ENCODE measurements at places on chromosomes 2 and 18. TPM values are rescaled to one million over a fixed set of nuclear protein-coding genes. Genes with fewer than 3 reads are reported as not detected.
A peak's percentile ranks its signal among the peaks of the same experiment; 100 is the strongest.

GRCh38 chr18:36501100-36501499, 203.6 kb downstream of the FHOD3 start:
- no peaks in the 10 kb centered on the region for H3K4me1 ChIP-seq
- no peaks in the 10 kb centered on the region for H3K27me3 ChIP-seq

DNA sequence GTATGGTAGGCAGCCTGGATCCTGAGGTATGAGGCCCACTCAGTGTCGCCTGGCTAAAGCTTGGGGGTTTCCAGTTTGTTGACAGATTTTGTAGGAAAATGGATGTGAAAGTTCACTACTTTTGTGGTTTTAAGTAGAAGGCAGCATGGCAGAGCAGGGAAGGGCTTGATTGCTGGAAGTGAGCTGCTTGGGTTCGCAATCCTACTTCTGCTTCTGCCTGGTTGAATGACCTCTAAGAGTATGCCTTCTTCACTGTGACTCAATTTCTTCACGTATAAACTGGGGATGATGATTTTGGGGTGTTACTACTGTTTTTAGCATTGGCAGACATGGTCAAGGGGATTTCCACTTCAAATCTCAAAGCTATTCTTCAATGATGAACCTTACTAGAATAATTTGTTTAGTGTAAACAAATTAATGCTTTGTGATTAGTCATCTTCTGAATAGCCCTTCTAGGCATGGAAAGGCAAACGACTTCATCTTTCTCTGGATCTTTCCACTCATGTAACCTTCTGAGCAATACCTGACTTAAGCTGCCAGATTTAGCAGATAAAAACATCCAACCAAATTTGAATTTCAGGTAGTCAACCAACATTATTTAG, 13.2 kb downstream of the BMP10 start:
- H3K4me1 ChIP-seq, result peaks cover 7% of the 10 kb centered on the region
- no peak for DNase-seq
- H3K36me3 ChIP-seq, result no peaks in the 10 kb centered on the region
- H3K27me3 ChIP-seq, result no peaks in the 10 kb centered on the region

DNA sequence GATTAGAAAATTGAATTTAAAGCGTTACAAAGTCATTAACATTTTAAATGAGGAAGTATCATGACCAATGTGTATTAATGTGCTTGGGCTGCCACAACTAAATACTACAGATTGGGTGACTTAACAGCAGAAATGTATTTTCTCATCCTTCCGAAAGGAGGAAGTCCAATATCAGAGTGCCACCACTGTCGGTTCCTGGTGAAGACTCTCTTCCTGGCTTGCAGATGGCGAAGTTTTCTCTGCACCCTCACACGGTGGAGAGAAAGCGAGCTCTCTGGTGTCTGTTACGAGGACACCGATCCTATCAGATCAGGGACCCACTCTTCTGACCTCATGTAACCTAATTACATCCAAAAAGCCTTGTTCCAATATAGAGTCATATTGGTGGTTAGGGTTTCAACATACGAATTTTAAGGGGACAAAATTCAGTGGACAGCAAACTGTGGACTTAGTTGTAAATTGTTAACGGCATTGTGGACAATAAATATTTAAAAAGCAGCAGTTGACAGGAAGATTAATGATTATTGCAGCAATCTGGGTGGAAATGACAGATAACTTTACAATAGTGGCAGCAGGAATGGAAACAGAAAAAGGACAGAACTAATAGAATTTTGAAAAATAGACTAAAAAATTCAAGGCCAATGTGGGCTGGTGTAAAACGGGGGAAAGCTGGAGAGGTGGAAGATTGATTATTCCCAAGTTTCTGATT, 35.1 kb upstream of the CYRIA start:
- no peaks in the 10 kb centered on the region for H3K27me3 ChIP-seq
- H3K27ac ChIP-seq, result no peak overlapping the region
- no peak for DNase-seq
- H3K36me3 ChIP-seq, result no peaks in the 10 kb centered on the region

ACTG2 gene
- total RNA-seq, result 37.9 TPM

- no peaks in the 10 kb centered on the region for H3K27me3 ChIP-seq
- H3K4me3 ChIP-seq, result no peak overlapping the region
- DNase-seq, result no peak
- peaks cover 7% of the 10 kb centered on the region for H3K4me1 ChIP-seq
- no peaks in the 10 kb centered on the region for H3K36me3 ChIP-seq
Measured at GRCh38 chr2:121489284-121489683, 41.4 kb upstream of the RNU4ATAC start.

CTNNA2 gene
- total RNA-seq, result not detected

MYCN gene
- total RNA-seq, result 0.49 TPM

PTPN4 gene
- 45.4 TPM for total RNA-seq

MPV17 gene
- 80.4 TPM for total RNA-seq

- H3K36me3 ChIP-seq, result no peaks in the 10 kb centered on the region
- no peaks in the 10 kb centered on the region for H3K4me1 ChIP-seq
- no peak for DNase-seq
- H3K27ac ChIP-seq, result no peak overlapping the region
- H3K4me3 ChIP-seq, result no peak overlapping the region
- H3K27me3 ChIP-seq, result no peaks in the 10 kb centered on the region
Measured at GRCh38 chr2:4947911-4948310, 744.3 kb upstream of the SOX11 start.

DNA sequence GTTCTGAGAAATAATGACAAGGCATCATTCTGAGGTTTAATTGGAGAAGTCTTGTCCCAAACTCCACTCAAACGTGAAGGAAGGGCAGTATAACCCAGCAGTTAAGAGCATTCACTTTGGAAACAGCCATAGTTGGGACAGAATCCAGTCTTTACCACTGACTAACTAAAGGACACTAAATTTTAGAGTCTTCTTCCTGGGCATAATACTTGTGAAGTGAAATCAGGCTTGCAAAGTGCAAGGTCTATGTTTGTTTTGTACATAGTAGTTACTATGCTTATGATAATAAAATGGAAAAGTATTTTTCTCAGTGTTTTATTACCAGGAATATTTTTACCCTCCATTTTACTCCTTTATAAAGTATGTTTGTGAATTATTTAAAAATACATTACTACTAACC, 748.2 kb upstream of the ID2 start:
- DNase-seq, result no peak
- no peaks in the 10 kb centered on the region for H3K36me3 ChIP-seq
- no peak overlapping the region for H3K27ac ChIP-seq

GRCh38 chr2:20314562-20315501, 35.8 kb downstream of the PUM2 start:
- no peak for DNase-seq
- H3K4me1 ChIP-seq, result no peaks in the 10 kb centered on the region
- no peak overlapping the region for H3K4me3 ChIP-seq

DNA sequence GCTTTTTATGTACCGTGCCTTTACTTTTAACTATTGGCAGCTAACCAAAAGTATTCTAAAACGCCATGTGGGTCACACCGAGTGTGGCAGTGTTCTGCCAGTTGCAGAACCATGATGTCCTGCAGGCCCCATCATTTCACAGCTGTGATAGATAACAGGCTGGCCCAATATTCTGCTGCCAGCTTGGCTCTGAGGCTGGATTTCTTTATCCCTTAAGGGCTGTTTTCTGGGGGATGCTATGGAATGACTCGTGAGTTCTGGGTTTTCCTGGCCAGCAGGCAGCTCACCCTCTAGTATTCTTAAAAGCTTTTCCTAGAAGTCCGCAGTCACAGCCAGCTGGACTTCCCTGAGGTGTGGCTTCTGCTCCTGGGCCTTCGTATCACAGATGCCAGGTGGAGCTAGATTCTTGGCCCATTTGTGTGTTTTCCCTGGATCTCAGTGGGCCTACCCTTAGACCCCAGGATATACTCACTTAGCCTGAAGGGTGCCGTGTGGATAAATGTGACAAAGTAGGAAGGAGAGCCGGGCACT, 41.0 kb downstream of the FHOD3 start:
- H3K36me3 ChIP-seq, result no peaks in the 10 kb centered on the region
- H3K27me3 ChIP-seq, result no peaks in the 10 kb centered on the region
- H3K4me1 ChIP-seq, result no peaks in the 10 kb centered on the region
- no peak overlapping the region for H3K4me3 ChIP-seq
- DNase-seq, result no peak
- H3K27ac ChIP-seq, result no peak overlapping the region

TPGS2 gene
- 57.6 TPM for total RNA-seq

DNA sequence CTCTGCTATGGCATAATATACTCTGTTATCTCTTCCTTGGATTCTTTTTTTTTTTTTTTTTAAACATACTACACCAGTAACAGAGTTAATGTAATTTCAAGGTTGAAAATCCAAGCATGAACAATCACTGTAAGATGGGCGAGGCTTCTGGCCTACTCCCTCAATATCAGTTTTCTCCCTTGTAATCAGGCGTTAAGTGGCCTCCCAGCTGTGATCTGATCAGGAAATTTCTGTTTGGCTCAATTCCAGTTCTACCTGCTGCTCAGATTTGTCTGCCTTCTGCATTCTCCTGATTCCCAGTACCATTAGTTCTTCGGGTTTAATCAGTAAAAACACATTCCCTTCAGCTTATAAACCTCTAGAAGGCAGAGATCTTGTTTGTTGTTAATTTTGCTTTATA, 18.6 kb downstream of the PRKD3 start:
- no peak for DNase-seq
- H3K27me3 ChIP-seq, result no peaks in the 10 kb centered on the region
- H3K27ac ChIP-seq, result no peak overlapping the region
- no peak overlapping the region for H3K4me3 ChIP-seq

DNA sequence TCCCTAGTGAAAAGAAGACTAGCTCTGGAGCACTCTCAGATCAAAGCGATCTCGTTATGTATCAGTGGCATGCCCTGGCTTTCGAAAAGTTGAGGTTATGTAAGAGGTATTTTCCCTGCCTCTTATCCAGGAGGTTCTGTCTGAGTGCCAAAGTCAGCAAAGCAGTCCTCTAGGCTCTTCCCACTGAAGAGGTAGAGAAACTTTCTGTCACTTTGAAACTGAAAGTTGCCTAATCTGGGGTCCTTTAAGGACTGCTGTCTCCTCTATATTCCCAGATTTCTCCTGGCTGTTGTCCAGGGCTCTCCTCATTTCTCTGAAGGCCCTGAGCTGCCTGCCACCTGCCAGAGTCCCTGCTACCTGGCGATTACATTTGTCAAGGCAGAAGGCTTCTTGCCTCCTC, 96.3 kb downstream of the B3GNT2 start:
- H3K27me3 ChIP-seq, result no peaks in the 10 kb centered on the region
- no peaks in the 10 kb centered on the region for H3K36me3 ChIP-seq
- DNase-seq, result no peak
- peaks cover 28% of the 10 kb centered on the region for H3K4me1 ChIP-seq
- H3K27ac ChIP-seq, result peak overlapping the region; percentile 74
